ENCODE measurements at places on chromosomes 3 and 15. TPM values are rescaled to one million over a fixed set of nuclear protein-coding genes. Genes with fewer than 3 reads are reported as not detected.

DNA sequence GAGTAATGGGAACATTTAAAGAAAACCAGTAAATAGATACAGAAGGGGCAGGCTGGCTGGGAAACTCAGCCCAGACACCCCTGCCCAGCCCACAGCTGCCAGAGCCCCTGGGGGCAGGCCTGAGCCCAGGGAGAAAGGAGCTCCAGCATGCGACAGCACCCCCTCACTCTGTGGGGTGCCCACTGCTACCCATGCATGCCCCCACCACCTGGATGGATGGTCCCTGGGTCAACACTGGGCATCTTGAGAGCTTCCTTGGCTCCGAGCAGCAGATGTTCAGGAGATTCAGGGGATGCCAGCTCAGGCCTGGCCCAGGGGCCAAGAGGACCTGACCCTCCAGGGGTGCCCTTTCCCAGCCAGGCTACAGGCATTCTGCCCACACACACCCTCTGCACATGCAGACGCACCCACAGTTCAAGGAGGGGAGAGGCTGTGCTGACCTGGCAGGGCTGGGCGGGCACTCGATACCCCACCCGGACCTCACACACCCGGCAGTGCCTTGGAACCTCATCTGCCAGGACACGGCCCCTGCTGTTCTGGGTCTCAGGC, 31.5 kb downstream of the PTH1R start:
- peaks cover 19% of the 10 kb centered on the region for H3K4me1 ChIP-seq
- DNase-seq, result no peak
- H3K27ac ChIP-seq, result no peak overlapping the region
- no peaks in the 10 kb centered on the region for H3K27me3 ChIP-seq
- no peak overlapping the region for H3K4me3 ChIP-seq

DNA sequence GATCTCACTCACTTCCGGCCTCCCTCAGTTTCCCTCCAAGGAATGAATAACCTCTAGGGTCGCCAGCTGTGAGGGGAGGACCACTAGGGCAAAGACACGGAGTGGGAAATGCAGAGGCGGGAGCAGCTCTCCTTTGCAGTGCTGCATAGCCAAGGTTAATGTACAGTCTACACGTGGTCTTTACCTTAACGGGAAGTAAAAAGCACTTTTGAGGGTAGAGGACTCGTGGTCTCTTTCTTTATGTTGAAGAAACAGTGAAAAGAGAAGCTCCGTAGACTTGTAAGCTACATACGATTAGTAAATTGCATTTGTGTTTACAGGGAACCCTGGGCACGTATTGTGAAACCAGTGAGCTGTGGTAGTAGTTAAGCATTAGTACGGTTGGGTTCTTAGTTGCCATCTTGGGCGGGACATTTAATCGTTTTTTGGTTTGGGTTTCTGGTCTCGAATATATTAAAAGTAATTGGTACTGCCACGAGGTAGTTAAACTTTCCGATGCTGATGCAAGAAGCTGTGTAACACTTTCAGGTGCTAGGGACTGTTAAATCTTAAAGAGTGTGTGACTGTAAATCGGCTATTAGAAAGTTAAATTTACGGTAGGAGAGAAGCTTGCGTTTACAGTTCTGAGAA, 828 bp downstream of the U2SURP start:
- H3K4me3 ChIP-seq, result peak overlapping the region; percentile 88
- peak; percentile 21 for DNase-seq
- H3K27me3 ChIP-seq, result no peaks in the 10 kb centered on the region
- peak overlapping the region; percentile 96 for H3K27ac ChIP-seq

DNA sequence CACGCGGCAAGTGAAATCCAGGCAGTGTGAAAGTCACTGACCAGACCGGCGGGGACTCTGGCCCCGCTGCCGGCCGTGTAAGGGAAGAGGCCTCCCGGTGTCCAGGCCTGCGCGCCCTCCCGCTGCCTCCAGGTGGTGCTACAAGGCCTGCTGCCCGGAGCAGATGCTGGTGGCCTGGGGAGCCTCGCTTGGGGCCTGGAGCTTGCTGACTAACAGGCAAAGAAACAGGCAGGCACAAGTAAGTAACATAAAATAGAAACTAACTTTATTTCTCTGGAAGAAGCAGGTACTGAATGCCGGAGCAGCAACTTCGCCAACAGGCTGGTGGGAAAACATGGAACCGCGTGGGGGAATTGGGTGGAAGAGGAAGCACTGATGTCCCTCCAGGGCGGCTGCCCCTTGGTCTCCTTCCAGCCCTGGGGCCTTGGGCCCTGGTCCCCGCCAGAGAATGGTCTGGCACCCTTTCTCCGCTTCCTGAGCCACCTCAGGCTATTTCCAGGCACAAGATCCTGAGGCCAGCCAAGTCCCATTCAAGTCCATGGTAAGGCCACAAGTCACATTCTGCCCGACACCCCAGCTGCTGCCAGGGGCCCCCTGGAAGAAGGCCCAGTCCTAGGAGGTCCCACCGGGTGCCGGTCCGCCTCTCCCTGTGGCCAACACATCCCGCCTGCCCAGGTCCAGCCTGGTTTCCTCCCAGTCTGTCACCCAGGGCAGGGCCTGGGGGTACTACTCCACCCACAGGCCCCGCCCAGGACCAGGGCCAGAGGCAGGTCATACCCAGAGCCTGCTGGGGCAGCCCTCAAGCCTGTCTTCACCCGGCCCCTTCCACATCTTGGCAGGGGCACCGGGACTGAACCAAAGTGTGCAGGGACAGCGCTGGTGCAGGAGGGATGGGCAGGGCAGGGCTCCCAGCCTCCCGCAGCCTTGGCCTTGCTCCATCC, 45.0 kb downstream of the TNK2 start:
- peaks cover 2% of the 10 kb centered on the region for H3K36me3 ChIP-seq
- peak; percentile 82 for DNase-seq
- no peaks in the 10 kb centered on the region for H3K27me3 ChIP-seq
- H3K4me3 ChIP-seq, result no peak overlapping the region
- no peak overlapping the region for H3K27ac ChIP-seq
- H3K4me1 ChIP-seq, result peaks cover 6% of the 10 kb centered on the region

GRCh38 chr3:186356152-186356551, 5.9 kb downstream of the DGKG start:
- H3K27me3 ChIP-seq, result peaks cover 16% of the 10 kb centered on the region
- H3K36me3 ChIP-seq, result no peaks in the 10 kb centered on the region
- no peak overlapping the region for H3K27ac ChIP-seq
- no peak overlapping the region for H3K4me3 ChIP-seq

The VGLL4 gene
- 18.7 TPM for total RNA-seq

DNA sequence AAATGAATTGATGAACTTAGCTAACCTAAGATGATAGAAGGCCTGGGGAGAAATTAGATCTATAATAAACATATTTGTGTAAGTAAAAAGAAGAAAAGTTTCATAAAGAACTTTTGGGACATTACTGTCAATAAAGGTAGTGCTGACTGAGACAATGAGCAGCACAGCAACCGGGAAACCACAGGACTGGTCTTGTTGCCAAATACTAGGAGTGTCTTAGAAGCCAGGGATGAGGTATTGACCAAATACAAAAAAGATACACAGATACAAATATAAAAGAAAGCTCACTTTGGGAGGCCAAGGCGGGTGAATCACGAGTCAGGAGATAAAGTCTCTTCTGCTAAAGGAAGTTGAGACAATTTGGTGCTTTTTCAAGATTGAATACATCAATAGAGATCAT, 362.4 kb upstream of the ZNF385D start:
- no peaks in the 10 kb centered on the region for H3K4me1 ChIP-seq
- no peak overlapping the region for H3K27ac ChIP-seq
- H3K36me3 ChIP-seq, result no peaks in the 10 kb centered on the region
- no peak for DNase-seq
- no peaks in the 10 kb centered on the region for H3K27me3 ChIP-seq
- H3K4me3 ChIP-seq, result no peak overlapping the region

DNA sequence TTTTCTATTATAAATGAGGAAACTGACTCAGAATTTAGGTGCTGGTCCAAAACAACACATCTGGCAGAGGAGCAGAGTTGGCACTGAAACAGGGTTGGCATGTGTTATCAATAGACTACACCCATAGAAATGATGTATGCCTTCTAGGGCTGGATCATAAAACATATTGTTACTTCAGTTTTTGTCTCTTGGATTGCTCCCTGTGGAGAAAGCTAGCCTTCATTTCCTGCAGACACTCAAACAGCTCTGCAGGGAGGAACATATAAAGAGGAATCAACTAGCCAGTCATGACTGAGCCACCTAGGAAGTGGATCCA, 507 bp upstream of the MRPL3 start:
- peaks cover 32% of the 10 kb centered on the region for H3K4me1 ChIP-seq
- peaks cover 23% of the 10 kb centered on the region for H3K36me3 ChIP-seq
- H3K27ac ChIP-seq, result no peak overlapping the region

The TM4SF18 gene
- total RNA-seq, result not detected

The RNU6-1 gene
- not detected for total RNA-seq
